ENCODE measurements at places on chromosomes 2 and 18.

- no peak for DNase-seq
These were observed 10.6 kb downstream of the TLK1 start for GRCh38 chr2:171149986-171150693.

DNA sequence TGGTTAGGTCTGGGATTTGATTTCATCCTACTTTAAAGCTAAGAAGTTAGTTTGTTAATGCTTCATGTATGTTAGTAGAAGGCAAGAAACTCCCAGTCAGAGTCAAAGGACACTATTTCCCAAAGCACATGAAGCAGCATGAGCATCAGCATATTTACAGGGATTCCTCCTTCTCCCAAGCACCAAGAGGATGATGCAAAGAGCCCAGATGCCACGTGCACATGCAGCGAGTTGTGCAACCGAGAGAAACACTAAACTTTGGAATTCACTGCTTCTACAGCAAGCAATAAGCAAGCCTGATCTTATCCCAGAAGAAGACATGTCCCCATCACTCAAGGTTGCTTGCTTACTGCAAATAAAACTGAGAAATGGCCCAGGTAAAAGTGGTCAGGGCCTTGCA is 32.5 kb downstream of the CPO start:
- no peak for DNase-seq

- DNase-seq, result no peak
These were observed 109.4 kb downstream of the TANC1 start for GRCh38 chr2:159077869-159078268.

- no peak for DNase-seq
These were observed 603.6 kb downstream of the CPS1 start for GRCh38 chr2:211159972-211160371.

DNA sequence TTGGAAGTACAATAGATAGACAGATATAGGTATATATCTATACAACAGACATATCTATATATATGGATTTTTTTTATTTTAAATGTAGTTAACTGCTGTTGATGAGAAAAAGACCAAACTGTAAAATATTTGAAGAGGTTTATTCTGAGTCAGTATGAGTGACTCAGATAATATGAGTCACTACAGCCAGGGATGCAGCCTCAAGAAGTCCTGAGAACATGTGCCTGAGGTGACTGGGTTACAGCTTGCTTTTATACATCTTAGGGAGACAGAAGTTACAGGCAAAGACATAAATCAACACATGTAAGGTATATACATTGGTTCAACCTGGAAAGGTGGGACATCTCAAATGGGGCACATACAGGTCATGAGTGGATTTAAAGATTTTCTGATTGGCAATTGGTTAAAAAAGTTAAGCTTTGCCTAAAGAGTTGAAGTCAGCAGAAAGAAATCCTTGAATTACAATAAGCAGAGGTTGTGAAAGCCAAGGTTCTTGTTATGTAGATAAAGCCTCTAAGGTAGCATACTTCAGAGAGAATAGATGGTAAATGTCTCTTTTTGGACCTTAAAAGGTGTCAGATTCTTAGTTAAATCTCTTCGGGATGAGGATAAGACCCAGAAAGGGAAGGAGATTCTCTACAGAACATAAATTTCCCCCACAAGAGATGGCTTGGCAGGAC is 149.9 kb downstream of the RBM43 start:
- DNase-seq, result no peak

DNA sequence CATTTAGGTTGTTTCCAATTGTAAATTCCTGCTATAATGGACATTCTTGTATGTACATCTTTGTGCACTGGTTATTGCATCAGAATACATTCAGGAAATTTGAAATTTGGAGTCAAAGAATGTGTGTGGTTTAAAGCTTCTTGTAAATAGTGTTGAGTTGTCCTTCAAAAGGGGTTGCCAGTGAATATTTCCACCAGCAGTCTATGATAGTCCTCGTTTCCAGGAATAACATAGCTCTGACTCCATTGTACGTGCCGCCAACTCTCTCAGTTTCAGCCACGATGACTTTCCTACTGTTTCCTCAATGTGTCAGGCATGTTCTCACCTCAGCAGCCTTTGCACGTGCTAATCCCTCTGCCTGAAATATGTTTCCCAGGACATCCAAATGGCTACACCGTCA is 10.9 kb upstream of the HS6ST1 start:
- no peak for DNase-seq

GRCh38 chr2:37894601-37895000 is 30.5 kb upstream of the RMDN2 start:
- no peak for DNase-seq
